NCI-H460 (cell line): ENCODE measurements at places on chromosomes 13 and 19.

DNA sequence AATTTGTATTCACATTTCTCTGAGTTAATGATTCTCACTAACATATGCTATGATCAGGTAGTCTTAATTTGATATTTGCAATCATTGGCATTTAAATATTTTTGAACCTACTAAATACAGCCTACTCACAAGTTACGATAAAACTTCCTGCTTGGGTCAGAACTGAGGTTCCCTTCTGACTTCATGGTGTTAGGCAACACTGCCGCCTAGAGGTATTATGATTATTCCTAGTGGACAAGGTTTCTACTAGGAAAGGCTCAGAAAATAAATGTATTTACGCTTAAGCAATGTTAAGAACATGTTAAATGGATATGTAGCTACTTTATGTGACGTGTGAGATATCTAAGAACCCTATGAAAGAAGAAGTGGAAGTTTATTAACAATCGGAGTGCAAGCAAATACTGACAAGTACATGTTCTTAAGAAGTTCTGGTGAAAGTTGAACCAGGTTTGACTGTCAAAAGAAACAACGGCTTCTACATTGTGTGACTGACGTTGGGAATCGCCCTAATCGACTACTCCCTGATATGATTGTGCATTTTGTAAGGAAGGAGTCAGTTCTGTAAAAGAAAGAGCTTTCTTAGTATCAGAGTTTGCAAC, 1395.8 kb downstream of the SLITRK5 start:
- peak; percentile 69 for DNase-seq

- DNase-seq: no peak
Measured at GRCh38 chr13:73092829-73093228, 34.0 kb downstream of the KLF5 start.

- peak; percentile 59 for DNase-seq
Measured at GRCh38 chr19:42420055-42420544, 7.1 kb downstream of the LIPE start.

GRCh38 chr13:29681864-29682263, 86.4 kb upstream of the SLC7A1 start:
- no peak for DNase-seq

DNA sequence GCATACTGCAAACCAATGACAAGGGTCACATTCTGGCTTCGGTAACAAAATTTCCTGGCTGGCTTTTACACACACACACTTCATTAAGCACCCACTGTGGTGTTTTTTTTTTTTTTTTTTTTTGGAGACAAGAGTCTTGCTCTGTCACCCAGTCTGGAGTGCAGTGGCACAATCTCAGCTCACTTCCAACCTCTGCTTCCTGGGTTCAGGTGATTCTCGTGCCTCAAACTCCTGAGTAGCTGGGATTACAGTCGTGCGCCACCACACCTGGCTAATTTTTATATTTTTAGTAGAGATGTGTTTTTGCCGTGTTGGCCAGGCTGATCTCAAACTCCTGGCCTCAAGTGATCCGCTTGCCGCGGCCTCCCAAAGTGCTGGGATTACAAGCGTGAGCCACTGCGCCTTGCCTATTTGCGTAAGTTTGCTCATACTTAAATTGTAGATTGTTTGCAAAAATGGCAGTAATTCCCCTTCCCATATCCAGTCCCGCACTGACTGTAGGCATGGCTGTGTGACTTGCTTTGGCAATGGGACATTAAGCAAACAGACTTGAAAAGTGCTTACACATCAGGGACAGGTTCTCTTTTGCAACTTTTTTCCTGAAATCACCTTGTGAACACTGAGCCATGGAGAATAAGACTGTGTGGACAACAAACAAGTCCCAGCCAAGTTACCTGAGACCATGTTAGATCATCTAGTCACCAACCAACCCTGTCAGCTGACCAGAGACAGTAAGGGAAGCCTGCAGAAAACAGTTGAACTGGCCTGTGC, 42.1 kb upstream of the EBPL start:
- no peak for DNase-seq

GRCh38 chr19:4622695-4623421, 16.5 kb upstream of the TNFAIP8L1 start:
- no peak for DNase-seq

GRCh38 chr13:32041429-32041828, 9.9 kb downstream of the FRY start:
- no peak for DNase-seq

- peak; percentile 88 for DNase-seq
Measured at GRCh38 chr13:31945202-31945961, 86.2 kb upstream of the FRY start.

GRCh38 chr13:66689628-66690027, 540.5 kb downstream of the PCDH9 start:
- DNase-seq: peak; percentile 7

DNA sequence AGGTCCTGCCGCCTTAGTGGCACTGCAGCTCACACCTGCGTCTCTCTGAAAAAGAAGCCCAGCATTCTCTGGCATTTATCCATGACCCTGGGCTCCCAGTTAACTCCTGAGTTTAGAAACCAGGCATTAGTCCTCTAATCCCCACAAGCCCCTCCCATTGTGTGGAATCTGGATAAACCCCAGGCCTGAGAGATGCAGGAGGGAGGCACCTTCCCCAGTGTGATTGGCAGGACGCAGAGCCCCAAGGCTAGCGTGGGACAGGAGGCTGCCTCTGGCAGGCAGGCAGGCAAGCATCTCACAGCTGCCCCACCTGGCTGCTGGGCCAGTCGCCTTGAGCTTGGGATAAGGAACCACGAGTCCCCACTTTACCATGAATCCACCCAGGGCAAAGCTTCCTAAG, 11.0 kb upstream of the SERPINE3 start:
- no peak for DNase-seq

- DNase-seq: no peak
Measured at GRCh38 chr13:91470681-91471080, 72.3 kb downstream of the GPC5 start.

GRCh38 chr13:62564770-62565169, 1149.1 kb upstream of the PCDH20 start:
- no peak for DNase-seq

DNA sequence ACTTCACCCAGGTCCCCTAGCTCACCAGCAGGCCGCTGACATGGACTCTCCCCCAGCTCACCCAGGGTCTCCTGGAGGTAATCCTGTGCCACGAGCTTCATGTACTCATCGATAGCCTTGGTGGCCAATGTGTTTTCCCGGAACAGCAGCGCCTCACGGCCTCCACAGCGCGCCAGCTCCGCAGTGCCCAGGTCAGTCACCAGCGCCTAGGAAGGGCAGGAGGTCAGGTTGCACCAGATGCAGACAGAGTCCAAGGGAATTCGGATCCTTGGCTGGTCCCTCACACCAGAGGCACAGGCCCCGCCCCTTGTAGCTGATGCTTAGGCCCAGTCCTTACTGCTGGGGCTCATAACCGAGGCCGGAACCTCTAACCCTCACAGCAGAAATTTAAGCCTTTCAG, 6.7 kb upstream of the WIZ start:
- DNase-seq: no peak

- no peak for DNase-seq
Measured at GRCh38 chr19:16027528-16027927, 48.8 kb upstream of the TPM4 start.

GRCh38 chr13:49097374-49097773, 121.7 kb downstream of the FNDC3A start:
- DNase-seq: peak; percentile 68

DNA sequence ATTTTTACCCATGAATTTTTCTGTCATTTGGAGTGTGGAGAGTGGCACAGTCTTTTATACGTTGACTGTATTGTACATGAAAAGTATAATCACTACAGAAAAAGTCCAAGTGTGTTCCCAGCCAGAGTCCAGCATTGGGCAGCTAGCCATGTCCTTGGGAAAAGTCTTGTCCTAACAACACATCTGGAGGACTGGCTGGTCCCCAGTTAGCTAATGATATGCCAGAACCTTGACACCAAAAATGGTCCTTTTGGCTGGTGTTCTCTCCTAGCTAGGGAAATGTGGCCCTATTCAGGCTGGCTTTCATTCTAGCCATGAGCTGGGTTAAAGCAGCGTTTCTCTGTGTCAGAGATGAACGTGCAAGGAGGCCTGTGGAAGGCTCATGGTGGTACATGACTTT, 98.9 kb downstream of the ESD start:
- no peak for DNase-seq

GRCh38 chr19:46901701-46902401, 41.1 kb downstream of the ARHGAP35 start:
- no peak for DNase-seq

- no peak for DNase-seq
Measured at GRCh38 chr19:11435833-11436313, 438 bp downstream of the PRKCSH start.

GRCh38 chr13:85091631-85092234, 707.5 kb downstream of the SLITRK6 start:
- DNase-seq: no peak

DNA sequence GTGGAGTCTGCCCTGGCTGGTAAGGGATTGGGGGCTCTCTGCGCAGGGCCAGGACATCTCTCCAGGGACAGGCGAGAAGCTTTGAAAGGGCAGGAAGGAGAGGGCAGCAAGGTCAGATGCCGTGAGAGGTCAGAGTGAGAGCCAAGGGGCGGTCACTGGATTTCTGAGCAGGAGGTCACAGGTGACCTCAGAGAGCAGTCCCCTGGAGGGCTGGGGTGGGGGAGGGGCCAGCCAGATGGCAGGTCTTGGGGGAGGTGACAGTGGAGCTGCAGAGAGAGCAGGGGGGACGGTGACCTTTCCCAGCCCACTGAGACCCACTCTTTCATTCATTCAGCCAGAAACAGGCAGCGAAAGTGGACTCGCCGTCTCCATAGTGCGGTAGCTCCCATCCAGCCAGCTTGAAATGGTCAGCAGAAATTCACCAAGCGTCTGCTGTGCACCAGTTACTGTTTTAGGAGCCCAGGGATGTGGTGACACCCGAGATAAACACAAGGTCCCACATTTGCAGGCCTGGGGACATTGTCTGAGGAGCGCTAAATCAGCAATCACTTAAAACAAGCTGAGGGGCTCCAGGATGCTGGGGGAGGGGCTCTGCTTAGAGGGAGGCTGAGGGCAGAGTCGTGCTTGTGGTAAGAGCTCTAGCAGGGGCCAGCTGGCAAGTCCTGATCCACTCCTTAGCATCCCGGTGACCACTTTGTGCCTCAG, 10.2 kb downstream of the CARM1 start:
- DNase-seq: no peak

DNA sequence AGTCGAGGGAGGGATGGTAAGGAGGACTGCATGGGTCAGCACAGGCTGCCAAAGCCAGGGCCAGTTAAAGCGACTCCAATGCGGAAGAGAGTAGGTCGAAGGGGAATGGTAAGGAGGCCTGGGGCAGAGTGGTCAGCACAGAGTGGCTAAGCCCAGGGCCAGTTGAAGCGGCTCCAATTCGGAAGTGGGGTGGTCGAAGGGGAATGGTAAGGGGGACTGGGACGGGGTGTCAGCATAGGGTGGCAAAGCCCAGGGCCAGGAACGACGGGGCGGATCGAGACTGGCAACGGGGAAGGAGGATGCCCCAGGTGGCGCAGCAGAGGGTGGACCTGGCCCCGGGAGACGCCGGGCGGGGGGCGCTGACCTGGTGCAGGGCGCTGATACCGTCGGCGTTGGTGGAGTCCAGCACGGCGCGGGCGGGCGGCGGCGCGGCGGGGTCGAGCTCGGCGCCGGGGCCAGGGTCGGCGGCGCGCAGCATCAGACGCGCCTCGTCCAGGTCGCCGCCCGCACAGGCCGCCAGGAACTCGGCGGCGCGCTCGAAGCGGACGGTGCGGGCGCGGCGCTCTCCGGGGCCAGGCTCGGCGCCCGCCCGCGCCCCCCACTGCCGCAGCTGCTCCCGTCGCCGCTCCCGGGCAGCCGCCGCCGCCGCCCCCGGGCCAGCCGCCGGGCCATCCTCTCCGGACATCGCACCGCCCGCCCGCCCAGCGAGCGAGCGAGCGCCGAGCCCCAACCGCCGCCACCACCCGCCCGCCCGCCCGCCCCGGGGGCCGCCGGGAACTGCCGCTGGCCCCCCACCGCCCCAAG, at the start of gene PPP1R12C:
TSS of gene PPP1R12C (minus strand) at position 779 of the 804 bp plus-strand sequence. CDS start at position 685, 94 bp downstream.
- DNase-seq: no peak

- no peak for DNase-seq
Measured at GRCh38 chr13:29520671-29521070, 74.8 kb downstream of the SLC7A1 start.

- no peak for DNase-seq
Measured at GRCh38 chr19:33435706-33436359, 62.3 kb downstream of the CEBPG start.

DNA sequence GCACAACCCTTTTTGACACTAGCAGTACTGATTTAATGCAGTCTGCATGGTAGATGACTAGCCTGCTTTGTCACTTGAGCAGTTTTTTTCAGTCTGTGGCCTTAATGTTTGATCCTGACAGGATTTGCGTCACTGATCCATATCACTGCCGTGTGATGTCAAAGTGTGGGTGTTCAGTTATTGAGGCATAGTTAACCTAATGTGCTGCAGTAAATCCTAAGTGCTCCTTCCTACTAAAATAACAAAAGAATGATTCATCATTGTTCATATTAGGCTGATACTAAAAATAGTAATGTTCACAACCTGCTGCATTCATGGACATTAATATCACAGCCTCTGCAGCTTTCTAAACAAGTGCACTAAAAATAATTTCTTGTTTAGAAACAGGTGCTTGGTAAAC, 121.9 kb upstream of the MLNR start:
- peak; percentile 58 for DNase-seq

DNA sequence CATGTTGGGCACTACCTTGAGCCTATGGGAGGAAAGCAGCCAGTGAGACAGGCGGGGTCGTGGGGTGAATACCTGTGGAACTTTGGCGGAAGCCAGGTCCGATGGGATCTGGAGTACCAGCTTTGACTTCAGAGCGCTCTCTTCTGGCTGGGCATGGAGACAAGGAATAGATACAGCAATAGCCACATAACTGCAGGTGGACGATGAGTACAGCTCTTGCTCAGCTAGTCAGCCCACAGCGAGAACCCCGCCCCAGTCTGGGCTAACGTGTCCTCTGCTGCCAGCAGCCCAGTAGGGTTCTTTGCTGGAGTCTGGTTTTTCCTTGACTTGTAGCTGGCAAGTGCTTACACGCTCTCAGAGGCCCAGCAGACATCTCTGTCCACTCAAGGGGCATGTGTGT, 83.4 kb downstream of the SIPA1L3 start:
- no peak for DNase-seq

DNA sequence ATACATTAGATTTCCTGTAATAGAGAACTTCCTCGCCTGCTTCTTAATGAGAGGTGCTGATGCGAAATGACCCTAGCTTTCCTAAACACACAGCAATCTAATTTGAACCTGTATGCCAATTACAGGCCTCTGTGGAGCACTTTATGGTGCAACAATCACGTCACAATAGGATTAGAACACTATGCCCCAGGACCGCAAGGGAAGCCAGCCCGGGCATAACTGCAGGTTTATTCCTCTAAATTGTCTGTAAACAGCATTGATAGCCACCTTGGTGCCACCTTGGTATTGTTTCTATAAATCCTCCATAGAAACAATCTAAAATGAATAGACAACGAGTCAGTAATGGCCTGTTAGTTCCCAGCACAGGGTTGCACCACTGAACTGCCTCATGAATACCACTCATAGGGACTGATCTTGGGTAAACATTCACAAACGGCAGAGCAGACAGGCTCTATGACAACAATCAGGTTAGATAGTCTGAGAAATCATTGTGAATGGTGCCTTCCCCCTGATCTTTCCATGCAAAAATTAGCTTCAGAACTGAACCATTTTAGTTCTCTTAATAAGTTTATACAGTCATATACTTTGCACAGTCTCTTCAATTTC, 182.5 kb upstream of the OBI1 start:
- no peak for DNase-seq
